ENCODE measurements at places on chromosomes 13 and 19.
A peak's percentile ranks its signal among the peaks of the same experiment; 100 is the strongest.

DNA sequence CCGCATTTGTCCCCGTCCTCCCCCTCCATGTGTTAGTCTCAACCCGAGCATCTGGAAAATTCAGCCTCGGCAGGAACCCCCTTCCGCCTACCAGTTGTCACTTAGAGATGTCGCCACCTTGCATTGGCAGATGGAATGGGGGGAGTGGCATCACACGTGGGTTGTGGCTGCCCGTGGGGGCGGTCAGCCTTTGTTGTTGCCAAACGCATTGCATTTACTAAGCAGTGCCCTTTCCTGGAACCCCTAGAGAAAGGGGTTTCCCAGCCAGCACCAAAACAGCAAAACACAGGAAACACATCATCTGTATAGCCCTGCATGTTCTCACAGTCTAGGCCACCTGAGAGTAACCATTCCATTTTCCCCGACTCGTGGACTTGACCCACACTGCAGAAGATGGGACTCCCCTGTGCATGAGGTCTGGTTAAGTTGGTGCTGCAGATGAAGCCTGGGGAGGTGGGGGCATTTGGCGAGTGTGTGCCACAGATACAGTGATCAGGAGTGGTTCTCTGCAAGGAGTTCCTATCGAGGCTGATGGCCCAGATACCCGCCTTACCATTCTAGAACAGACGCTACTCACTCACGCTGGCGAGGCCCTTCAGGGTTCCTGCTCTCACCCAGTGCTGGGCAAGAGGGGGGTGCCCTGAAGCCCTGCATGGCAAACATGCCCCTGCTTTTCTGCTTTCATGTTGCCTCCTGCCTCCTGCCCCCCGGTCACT lies 38.3 kb downstream of the TMED1 start:
- DNase-seq, result no peak

DNA sequence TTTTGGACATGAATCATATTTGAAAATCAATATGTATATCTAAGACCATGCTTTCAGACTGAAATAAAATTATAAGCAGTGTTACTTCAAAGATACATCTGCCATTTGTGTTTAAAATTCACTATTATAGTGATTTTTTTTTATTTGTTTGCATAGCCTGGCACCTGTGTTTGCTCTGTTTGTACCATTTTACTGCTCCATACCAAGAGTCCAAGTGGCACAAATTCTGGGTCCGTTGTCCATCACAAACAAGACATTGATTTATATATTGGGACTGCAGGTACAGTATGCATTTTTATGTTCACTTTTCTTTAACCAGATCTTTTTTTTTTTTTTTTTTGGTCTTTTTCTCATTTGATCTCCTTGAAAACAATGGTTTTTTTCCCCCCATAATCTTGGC lies 6.7 kb upstream of the GPR183 start:
- no peak for DNase-seq

GRCh38 chr13:73872397-73872796 lies 261.8 kb downstream of the KLF12 start:
- no peak for DNase-seq

GRCh38 chr19:53086949-53087348 lies 16.3 kb downstream of the ZNF160 start:
- DNase-seq, result no peak

GRCh38 chr13:110637747-110638146 lies 22.4 kb downstream of the NAXD start:
- DNase-seq, result no peak

- DNase-seq, result peak; percentile 68
These were observed at the start of gene VSTM2B for GRCh38 chr19:29525901-29526729. Gene VSTM2B (plus strand): TSS chr19:29525994. CDS start chr19:29526584, 590 bp downstream.

- no peak for DNase-seq
These were observed 167.4 kb downstream of the SLITRK6 start for GRCh38 chr13:85631801-85632200.

- DNase-seq, result no peak
These were observed 8.9 kb upstream of the TRPC4 start for GRCh38 chr13:37878496-37878895.

- no peak for DNase-seq
These were observed 6.1 kb downstream of the ZNF700 start for GRCh38 chr19:11931051-11931450.

Data from eye (tissue), 1 donor.